ENCODE measurements at places on chromosomes 5 and 9.

- DNase-seq: peak; percentile 38
Observed at GRCh38 chr5:168947212-168947868, 353.6 kb downstream of the SLIT3 start.

- DNase-seq: no peak
Observed at GRCh38 chr9:114606068-114606467, 5.0 kb upstream of the TMEM268 start.

DNA sequence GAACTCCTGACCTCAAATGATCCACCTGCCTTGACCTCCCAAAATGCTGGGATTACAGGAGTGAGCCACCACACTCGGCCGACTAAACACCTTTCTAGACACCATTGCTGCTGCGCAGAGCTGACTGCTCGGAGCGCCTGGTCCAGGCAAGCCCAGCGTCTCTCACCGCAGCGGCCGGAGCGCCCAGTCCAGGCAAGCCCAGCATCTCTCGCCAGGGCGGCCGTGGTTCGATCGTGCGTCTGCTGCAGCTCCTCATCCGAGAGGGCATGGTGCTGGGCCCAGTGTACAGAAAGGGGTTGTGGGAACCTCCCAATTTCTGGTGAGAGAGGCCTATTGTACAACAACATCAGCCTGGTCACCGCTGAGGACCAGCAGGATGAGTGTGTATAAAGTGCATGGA, 109.5 kb upstream of the RAPGEF1 start:
- DNase-seq: no peak

GRCh38 chr9:99109522-99109921, 4.6 kb downstream of the TGFBR1 start:
- no peak for DNase-seq

GRCh38 chr9:130396581-130396980, 48.2 kb upstream of the ASS1 start:
- no peak for DNase-seq

GRCh38 chr9:127955294-127956015, 17.8 kb upstream of the DPM2 start:
- DNase-seq: no peak

DNA sequence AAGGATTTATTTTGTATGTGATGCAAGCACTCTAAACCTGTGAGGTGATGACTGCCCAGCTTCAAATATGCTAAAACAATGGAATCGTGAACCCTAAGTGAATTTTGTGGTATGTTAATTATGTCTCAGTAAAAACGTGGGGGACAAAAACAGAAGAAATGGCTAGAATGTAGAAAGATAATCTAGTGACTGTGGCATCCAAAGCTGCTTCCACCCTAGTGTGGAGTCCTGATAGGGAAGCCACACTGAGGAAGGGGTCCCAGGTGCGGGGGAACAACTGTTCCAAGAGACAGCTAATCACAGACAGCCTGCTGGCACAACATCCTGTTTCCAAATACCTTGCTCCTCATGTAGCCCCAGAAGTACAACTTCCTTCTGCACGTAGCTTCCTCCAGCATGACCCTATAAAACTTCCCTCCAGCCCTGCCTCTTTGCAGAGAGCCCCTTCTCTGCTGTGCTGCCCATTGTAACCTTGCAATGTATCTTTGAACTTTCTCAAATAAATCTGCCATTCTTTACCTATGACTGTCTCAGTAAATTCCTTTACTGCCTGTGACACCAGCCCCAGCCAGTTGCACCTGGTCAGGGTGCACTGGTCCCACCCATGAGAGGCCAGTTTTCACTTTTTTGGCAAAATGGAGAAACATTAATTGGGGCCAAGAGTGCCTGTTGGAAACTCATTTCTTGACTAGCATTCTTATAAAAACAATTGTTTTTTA, 4.9 kb downstream of the GMCL2 start:
- no peak for DNase-seq
